ENCODE measurements at places on chromosomes 2 and 18. TPM values are rescaled to one million over a fixed set of nuclear protein-coding genes. Genes with fewer than 3 reads are reported as not detected.

ALPG gene
- total RNA-seq, result not detected

VSNL1 gene
- 19.6 TPM for total RNA-seq

PUS10 gene
- total RNA-seq, result 8.5 TPM

DYSF gene
- 566 TPM for total RNA-seq

METAP1D gene
- total RNA-seq, result 3.6 TPM

ADRA2B gene
- total RNA-seq, result 0.46 TPM

SERPINB4 gene
- total RNA-seq, result 0.41 TPM

THAP4 gene
- 42.5 TPM for total RNA-seq

PSMD1 gene
- 119 TPM for total RNA-seq

SPHKAP gene
- 0.05 TPM for total RNA-seq

ARHGAP28 gene
- total RNA-seq, result 350 TPM
